ENCODE measurements at places on chromosomes 5 and 9.

GRCh38 chr5:112848116-112848811 is 12.8 kb upstream of the SRP19 start:
- DNase-seq = no peak

GRCh38 chr5:53826504-53826903 is 266.1 kb downstream of the NDUFS4 start:
- no peak for DNase-seq

GRCh38 chr5:66742896-66743247 is 146.7 kb downstream of the MAST4 start:
- peak; percentile 25 for DNase-seq

DNA sequence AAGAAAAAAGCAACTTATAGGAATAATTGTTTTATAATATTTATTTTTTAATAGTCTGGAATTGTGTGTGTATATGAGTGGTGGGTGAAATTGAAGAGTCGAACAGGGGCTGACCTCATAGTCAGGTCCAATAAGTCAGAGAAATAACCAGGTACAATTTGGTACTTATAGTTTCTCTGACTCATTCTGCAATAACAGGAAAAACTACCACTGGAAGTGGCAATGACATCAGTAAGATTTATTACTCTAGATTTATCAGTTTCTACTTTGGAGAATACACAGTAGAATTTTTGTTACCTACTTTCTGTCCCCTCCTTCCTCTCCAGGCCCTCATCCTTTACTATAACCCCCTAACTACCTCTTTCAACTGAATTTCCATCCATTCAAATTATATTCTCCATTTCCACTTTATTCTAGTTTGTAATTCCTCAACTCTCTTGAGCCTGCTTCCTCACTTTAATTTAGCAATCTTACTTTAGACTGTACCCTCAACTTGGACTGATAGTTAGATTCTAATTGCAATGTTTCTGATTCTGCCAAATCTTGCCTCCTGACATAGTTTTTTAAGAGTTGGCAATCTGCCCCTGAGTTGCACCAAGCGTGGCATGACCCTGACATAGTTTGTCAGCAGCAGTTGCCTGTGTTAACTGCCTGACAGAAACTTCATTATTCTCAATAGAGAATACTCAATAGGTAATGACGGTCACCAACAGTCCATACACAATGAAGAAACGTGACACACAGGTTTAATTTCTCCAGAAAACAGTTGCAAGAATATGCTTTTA is 475.3 kb upstream of the RIOK2 start:
- DNase-seq = no peak

GRCh38 chr5:58477760-58478376 is 13.4 kb upstream of the GAPT start:
- no peak for DNase-seq

DNA sequence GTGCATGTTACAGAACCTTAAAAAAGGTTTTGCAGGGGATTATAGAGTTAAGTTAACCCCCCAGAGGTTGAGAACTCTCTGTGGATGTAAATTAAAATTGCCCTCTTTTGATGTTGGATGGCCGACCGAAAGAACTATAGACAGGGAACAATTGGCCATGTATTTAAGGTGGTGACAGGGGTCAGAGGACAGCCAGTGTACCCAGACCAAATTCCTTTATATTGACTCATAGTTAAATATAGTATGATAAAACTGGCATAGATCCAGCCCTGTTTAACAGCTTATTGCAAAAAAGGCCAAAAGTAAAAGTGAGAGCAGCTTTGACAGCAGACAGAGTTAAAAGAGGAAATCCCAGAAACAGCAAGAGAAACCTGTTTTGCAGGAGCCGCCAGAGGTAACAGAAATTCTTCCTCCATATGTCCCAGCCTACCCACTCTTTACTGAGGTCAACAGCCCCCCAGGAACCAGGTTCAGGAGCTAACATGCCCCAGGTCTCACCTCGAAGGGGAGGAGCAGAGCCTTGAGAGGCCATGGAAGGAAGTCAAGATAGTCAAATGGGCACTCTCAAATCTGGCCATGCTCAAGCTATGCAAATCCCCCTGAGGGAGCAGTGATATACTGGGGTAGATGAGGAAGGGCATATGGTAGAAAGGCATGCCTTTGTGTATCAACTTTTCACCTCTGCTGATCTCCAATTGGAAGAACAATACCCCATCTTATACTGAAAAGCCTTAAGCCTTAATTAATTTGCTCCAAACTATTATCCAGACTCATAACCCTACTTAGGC is 156.4 kb upstream of the COX7C start:
- no peak for DNase-seq

GRCh38 chr5:82351754-82352145 is 73.6 kb upstream of the RPS23 start:
- no peak for DNase-seq

- no peak for DNase-seq
Measured at GRCh38 chr9:74361508-74361907, 135.6 kb upstream of the RORB start.

GRCh38 chr5:9661316-9662015 is 31.3 kb upstream of the TAS2R1 start:
- no peak for DNase-seq

- DNase-seq = no peak
Measured at GRCh38 chr9:94867842-94868312, 141.4 kb downstream of the AOPEP start.

GRCh38 chr5:135643881-135644766 is 65.3 kb upstream of the CXCL14 start:
- no peak for DNase-seq

GRCh38 chr5:32290922-32291321 is 21.8 kb downstream of the MTMR12 start:
- DNase-seq = no peak

DNA sequence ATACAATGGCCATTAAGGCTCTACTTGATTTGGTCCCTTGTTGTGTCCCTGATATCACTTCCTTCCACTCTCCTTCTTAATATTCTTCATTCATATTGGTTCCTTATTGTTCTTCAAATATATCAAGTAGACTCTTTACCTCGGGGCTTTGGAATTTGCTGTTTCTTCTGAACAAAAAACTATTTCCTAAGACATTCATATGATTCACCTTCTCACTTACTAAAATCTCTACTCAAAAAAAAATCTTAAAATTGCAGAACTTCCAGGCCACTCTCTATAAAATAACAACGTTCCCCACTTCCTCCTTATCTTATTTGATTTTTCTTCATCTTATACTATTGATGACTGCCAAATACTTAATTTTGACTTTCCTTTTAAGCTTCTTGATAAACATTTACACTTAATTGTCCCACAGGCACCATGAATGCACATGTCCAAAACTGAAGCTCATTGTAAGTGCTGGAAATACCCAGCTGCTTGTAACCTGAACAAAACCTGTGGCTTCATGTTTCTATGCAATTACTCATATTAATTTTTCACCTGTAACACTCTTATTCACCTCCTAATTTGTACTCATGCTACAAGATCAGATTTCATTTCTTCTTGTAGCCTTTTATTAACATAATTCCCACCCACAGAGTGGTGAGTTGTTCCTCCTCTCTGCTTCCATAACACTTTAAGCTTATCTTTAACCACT is 58.4 kb upstream of the NUDT12 start:
- DNase-seq = no peak

DNA sequence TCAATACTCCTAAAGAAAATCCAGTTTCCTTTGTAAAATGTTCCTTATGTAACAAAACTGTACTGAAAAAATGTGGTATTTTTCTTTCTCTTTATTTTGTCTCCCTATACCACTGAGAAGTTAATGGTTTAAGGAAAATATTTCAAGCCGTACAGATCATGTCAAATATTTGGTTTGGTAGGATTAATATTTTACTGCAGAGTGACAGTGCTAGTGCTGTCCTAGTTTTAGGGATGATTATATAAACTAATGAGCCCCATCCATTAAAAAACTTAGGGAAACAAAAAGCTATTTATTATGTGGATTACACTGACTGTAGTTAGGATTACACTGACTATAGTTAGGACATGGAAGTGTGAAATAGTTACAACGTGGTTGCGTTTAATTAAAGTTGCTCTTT is 209.1 kb downstream of the CD180 start:
- no peak for DNase-seq

GRCh38 chr5:171776770-171777759 is 8.6 kb upstream of the SMIM23 start:
- DNase-seq = no peak

DNA sequence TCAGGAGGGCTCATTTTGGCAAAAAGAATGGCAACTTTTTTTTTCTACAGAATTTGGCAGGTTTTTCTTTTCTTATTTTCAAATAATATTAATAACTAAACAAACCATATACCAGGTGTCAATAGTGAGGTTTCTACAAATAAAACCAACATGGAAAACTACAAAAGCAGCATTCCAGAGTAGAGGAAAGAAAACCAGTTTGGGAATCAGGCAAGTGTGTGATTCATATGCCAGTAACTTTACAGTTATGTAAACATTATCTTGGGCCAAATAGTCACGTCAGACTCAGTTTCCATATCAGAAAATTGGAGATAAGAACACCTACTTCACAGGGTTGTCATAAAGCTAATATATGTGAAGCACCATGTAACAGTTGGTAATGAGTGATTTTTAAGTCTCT is 51.7 kb downstream of the FBXW11 start:
- no peak for DNase-seq

DNA sequence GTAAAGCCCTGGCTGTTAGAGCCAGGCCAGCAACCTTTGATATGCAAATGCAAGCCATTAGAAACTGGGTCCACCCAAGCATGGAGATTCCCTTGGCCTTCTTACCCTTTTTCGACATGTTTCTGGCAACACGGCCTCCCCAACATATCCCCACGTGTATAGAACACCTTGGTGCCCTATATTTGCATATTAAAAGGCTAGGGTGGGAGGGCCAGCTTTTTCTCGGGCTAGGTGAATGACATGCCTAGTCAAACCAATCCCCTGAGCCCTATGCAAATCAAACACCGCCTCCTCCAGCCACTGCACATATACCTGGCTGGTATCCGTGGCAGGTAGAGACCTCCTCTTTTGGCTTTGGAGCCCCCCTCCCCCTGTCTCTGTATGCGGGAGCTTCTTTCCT is 55.6 kb upstream of the ZFR start:
- DNase-seq = no peak

- no peak for DNase-seq
Measured at GRCh38 chr5:149559706-149560105, 8.5 kb upstream of the CSNK1A1 start.

GRCh38 chr5:139043157-139043905 is 154.8 kb downstream of the SIL1 start:
- no peak for DNase-seq

DNA sequence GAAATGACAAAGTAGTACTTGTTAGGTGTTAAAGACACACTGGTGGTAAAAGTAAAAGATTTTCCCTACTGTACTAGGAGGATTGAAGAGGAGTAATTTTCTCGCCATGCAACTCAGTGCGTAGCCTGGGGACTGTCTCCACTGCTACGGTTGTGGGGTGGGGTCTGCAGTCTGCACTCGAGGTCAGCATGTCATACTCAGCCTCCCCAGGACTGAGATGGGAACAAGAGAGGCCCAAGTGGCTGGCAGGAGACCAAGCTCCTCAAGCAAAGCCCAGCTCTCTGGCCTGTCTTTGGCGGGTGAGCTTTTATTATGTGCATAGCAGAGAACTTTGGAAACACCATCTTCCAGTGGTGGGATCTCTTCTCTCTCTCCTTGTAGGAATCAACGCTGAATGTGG is 10.4 kb downstream of the NHP2 start:
- DNase-seq = no peak

GRCh38 chr9:137295238-137295811 is 6.7 kb downstream of the NRARP start:
- peak; percentile 61 for DNase-seq

GRCh38 chr5:10631316-10631996 is 67.6 kb downstream of the ANKRD33B start:
- DNase-seq = no peak

DNA sequence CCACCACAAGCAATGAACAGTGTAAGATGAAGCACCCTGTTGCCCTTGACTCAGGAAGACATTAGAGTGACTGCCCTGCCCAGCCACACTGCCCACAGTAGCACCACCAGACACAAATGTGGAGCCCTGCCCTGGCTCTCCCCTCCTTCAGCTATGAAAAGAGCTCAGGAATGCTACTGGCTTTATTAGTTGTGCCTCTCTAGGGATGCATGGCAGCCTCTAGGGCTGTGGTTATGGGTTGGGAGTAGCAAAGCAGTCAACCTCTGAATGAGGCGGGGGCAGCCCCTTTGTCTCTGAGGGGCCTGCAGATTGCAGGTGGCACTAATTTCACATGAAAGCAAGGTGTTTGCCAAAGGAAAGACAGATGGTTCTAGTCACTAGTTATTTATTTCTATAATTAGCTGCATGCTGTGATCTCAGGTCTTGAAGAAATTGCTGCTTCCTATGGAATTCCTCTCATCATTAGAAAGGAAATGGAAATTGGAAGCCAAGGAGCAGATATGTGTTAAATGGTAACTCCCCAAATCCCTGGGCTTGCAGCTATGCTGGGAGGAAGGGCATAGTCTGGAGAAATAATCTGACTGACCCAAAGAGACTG is 259.4 kb downstream of the TLR4 start:
- no peak for DNase-seq

DNA sequence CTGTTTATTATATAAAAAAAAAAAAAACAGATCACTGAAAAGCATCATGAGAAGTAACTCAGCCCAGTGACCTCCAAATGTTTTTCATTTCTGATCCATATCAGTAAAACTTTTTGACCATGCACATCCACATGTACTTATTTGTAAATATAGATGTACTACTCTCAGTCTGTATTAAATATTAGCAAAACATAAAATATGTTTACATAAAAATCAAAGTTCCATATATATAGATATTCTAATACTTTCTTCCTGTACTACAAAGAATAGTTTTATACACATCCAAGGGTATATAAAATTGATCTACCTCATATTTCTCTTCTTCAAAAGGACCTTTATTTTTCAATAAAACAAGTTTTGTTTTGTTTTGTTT is 309.1 kb downstream of the RAB3C start:
- no peak for DNase-seq

GRCh38 chr5:90338712-90339372 is 70.7 kb downstream of the CETN3 start:
- DNase-seq = no peak

- no peak for DNase-seq
Measured at GRCh38 chr5:38347040-38347763, 88.8 kb downstream of the EGFLAM start.

Data from activated naive CD4-positive, alpha-beta T cell treated with anti-CD3 and anti-CD28 coated beads, Interleukin-2, amount 10 ng/mL, durations not matched to agents 7 days and 5 days (primary cell).